ENCODE measurements at places on chromosomes 1 and 21. TPM values are rescaled to one million over a fixed set of nuclear protein-coding genes. Genes with fewer than 3 reads are reported as not detected.

DNA sequence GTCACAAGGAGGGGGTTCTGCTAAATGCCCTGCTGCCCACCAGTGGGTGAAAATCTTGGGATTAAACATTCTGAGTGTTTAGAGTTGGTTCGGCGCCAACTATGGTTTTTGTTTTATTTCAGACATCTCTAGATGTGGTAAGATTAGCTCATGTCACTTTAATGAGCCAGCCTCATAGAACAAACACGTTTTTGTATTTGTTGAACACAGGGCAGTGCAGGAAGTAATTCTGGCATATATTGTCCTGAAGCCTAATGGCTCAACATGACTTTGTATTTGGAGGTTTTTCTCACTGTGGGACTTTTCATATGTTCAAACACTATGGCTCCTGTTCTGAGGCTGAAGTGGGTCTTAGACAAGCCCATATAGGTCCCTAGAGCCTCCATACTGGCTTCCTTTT, 107.8 kb downstream of the NGF start:
- H3K4me1 ChIP-seq, result no peaks in the 10 kb centered on the region
- no peaks in the 10 kb centered on the region for H3K27me3 ChIP-seq
- H3K27ac ChIP-seq, result no peak overlapping the region
- H3K4me3 ChIP-seq, result no peak overlapping the region

DNA sequence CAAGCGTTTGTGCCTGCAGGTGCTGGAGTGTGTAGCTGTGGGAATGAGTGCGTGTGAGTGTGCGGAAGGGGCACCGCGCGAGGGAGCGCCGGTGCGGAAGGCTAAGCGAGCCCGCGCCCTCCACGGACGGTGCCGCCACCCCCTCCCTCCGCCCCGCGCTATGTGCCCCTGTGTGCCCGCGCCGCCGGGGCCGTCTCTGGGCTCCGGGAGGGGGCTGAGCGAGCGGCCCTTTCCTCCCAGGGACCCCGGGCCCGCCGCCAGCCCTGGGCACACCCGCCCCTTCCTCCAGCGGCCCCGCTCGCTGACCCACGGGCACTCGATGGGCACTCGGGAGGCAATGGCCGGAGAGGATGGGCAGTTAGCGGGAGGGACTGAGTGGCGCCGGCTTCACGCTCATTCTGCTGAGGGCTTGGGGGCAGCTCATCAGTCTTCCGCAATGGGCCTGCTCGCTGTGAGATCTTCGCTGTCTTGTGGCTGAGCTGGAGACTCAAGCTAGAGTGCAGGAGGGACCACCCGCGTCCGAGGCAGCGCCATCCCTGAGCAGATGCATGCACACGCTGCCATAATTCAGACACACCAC, 8.6 kb upstream of the ADGRB2 start:
- no peak overlapping the region for H3K4me3 ChIP-seq
- H3K27me3 ChIP-seq, result peaks cover 22% of the 10 kb centered on the region
- no peaks in the 10 kb centered on the region for H3K36me3 ChIP-seq
- H3K4me1 ChIP-seq, result peaks cover 18% of the 10 kb centered on the region

DNA sequence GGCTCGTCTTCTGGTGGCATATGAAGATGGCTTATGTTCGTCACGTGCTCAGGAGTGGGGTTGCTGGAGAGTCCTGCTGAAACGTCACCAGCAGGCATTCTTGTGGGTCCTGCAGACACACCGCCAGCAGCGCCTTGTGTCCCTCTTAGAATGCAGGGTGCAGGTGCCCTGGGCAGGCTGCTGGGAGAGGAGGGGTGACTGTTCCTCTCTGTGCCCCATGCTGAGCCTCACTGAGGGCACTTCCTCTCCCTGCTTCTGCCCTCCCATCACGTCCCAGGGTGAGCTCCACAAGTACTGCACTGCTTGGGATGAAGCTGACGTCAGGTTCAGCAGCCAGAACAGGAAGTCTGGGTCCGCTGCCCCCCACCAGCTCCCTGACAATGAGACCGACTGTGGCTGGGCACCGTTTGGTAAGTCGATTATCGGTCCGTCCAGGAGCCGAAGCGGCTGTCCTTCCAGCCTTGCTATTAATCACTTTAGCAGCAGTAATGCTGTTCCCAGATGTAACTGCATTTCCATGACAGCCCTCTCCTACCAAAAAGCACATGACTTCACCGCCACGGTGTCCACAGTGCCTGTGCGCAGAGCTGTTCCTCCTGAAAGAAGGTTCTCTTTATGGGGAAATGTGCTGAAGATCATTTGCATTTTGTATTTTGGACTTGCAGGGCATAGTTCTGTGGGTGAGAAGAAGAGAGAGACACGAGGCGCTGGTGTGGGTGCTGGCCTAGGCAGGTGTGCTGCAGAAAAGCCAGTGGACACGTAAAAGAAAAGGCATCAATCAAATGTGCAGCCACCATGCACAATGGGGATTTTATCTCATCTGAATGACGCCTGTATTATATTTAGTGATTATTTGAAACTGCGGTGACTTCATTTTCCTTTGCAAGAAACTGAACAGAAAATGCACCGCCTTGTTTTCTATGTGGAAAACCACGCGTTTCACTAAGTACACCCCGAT, 21.0 kb downstream of the SLC37A1 start:
- no peaks in the 10 kb centered on the region for H3K36me3 ChIP-seq
- H3K27me3 ChIP-seq, result no peaks in the 10 kb centered on the region
- no peak overlapping the region for H3K27ac ChIP-seq
- H3K4me1 ChIP-seq, result peaks cover 48% of the 10 kb centered on the region
- peak; percentile 7 for DNase-seq
- H3K4me3 ChIP-seq, result no peak overlapping the region

- H3K27me3 ChIP-seq, result no peaks in the 10 kb centered on the region
- H3K36me3 ChIP-seq, result no peaks in the 10 kb centered on the region
- H3K27ac ChIP-seq, result peak overlapping the region; percentile 93
- peaks cover 57% of the 10 kb centered on the region for H3K4me1 ChIP-seq
- no peak overlapping the region for H3K4me3 ChIP-seq
Measured at GRCh38 chr1:46807046-46807972, 8.5 kb downstream of the CYP4B1 start.

DNA sequence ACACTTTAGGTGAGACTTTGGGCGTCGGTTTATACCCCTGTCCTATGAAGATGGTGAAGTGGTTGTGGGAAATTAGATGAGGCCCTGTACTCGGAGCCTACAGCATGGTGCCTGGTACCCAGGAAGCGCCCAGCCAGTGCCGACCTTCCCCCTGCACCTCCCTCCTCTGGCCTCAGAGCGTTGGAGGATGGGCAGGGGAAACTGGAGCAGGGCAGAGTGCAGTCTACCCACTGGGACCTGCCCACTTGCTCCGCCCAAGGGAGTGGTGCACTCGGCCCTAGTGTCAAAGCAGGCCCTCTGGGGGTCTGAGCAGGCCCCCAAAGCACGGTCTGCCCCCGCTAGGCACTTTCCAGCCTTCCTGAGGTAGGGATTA, 13.0 kb upstream of the TTC22 start:
- H3K27ac ChIP-seq, result no peak overlapping the region
- no peaks in the 10 kb centered on the region for H3K36me3 ChIP-seq
- H3K4me1 ChIP-seq, result no peaks in the 10 kb centered on the region
- no peak overlapping the region for H3K4me3 ChIP-seq

- no peak overlapping the region for H3K27ac ChIP-seq
- H3K4me1 ChIP-seq, result no peaks in the 10 kb centered on the region
- no peaks in the 10 kb centered on the region for H3K36me3 ChIP-seq
- H3K4me3 ChIP-seq, result no peak overlapping the region
Measured at GRCh38 chr1:44584167-44584566, 90.1 kb downstream of the TMEM53 start.

GRCh38 chr1:198534548-198535418, 5.7 kb downstream of the ATP6V1G3 start:
- H3K4me3 ChIP-seq, result no peak overlapping the region
- no peak for DNase-seq
- no peaks in the 10 kb centered on the region for H3K36me3 ChIP-seq
- H3K4me1 ChIP-seq, result peaks cover 7% of the 10 kb centered on the region
- H3K27me3 ChIP-seq, result no peaks in the 10 kb centered on the region

DNA sequence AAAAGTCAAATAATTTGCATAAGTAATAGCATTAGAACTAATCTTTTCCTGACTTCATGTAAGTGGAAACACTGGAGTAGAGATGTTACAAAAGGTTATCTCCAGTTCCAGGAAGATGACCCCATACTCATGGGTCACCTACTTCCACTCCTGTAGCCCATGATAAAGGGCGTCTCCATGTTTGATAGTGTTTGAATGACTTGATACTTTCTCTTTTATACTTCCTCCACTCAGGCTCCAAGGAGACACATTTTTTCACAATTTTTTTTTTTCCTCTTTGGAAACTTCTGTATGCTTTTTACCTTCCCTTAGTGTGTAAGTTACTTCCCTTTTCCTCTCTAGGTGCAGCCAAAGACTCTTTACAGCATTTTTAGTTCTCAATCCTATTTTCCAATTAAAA, 382.1 kb upstream of the B3GALT2 start:
- H3K27ac ChIP-seq, result no peak overlapping the region
- DNase-seq, result no peak
- no peak overlapping the region for H3K4me3 ChIP-seq

- no peak for DNase-seq
- no peak overlapping the region for H3K27ac ChIP-seq
- no peak overlapping the region for H3K4me3 ChIP-seq
- no peaks in the 10 kb centered on the region for H3K27me3 ChIP-seq
- H3K4me1 ChIP-seq, result no peaks in the 10 kb centered on the region
- no peaks in the 10 kb centered on the region for H3K36me3 ChIP-seq
Measured at GRCh38 chr1:164433141-164433817, 125.7 kb upstream of the PBX1 start.

The CGN gene
- 7.8 TPM for total RNA-seq

The CLDN17 gene
- total RNA-seq, result not detected

The S100A8 gene
- 35.6 TPM for total RNA-seq

Measured in thyroid gland (tissue), 4 donors.